Central memory CD8-positive, alpha-beta T cell (primary cell): ENCODE measurements at places on chromosomes 2 and 18.

GRCh38 chr18:3713166-3713565, 263.2 kb downstream of the TGIF1 start:
- DNase-seq: no peak

DNA sequence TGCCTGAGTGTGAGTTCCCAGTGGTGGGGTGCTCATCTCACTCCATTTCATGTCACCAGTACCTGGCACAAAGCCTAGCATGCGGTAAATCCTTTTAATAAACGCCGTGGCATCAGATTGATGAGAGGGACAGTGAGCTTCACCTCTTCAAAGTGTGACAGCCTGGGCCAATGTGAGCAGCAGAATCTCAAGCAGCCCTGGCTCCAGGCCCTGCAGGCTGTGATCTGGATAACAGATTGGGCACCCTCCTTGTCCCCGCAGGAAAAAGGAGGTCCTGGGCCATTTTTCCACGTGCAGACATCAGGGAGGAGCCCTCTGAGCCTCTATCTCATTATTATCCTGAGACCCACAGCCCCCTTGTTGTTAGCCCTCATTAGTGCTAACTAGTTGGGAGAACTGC, 34.8 kb downstream of the TET3 start:
- DNase-seq: no peak

DNA sequence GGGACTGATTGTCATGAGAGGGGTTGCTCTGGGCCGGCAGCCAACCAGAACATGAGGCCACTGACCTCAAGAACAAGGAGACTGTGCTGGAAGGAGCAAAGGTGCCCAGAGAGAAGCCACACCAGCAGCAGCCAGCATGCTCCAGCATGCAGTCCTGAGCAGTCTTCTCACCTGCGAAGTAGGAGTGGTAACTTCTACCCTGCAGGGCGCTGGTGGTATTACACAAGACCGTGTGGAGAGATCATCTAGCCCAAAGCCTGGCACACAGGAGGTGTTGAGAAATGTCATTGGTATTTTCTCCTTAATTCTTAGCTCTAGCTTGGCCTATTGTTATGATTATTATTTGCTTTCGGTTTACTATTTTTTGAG, 132.7 kb downstream of the TSN start:
- DNase-seq: no peak

- DNase-seq: no peak
These were observed 464.7 kb downstream of the MEIS1 start for GRCh38 chr2:66899648-66900047.

- peak; percentile 69 for DNase-seq
These were observed at the start of gene TRIB2 for GRCh38 chr2:12716282-12717190. Gene TRIB2 (plus strand): TSS chr2:12716936. CDS start chr2:12718308, 1,372 bp downstream.

GRCh38 chr2:20390524-20391123, 40.0 kb upstream of the PUM2 start:
- no peak for DNase-seq

DNA sequence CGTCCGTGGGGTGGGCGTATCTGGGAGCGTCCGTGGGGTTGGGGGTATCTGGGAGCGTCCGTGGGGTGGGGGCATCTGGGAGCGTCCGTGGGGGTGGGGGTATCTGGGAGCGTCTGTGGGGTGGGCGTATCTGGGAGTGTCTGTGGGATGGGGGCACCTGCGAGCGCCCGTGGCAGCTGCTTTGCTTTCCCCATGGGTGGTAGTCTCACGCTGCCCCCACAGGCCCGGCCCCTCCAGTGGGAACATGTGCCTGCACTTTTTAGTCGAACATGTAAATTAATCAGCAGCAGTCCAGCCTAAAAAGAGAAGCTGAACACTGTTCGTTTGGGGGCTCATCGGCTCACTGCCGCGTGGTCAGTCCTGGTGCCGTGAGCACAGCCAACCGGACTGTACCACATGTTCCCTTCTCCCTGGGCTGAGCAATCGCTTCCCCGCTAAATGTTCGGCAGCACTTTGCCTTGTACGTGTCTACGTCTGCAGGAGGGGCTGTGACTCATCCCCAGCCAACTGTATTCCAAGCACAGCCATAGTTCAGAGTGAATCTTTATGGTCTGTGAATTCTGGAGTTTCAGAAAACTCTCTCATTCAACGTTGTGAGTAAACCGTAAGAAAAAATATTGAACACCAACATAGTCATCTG, 271.5 kb downstream of the AGAP1 start:
- no peak for DNase-seq

DNA sequence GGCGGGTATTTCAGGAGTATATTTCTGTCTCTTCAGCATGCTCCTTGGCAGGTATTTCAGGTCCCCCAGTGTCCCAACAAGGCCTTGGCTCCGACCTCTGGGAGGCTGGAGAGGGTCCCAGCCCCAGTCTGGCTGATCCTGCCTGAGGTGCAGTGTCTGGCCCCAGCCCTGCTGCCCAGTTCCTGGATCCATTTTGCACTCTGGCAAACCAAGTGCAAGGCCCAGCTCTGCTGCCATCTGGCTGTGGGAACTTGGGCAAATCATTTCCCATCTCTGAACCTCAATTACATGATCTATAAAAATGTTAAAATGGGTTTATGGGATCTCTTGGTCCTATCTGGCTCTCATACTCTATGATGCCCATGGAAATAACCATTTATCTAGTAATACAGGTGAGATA, 63.6 kb downstream of the ZBTB7C start:
- no peak for DNase-seq

DNA sequence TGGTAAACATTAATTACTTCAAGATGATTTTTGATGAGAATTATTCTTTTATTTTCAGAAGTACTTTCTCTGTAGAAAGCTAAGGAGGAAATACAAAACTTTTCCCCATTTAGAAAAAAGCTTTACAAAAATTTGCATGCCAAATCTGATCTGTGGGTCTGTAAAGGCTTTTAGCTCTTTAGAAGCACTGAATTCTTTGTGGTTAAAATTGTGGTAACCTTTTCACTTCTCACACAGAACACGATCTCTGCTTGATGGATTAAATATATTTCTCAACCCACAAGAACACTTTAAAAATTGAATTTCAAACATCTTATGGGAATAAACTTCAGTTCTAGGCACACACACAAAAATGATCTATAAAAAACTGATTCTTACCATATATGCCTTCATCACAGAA, 63.7 kb downstream of the VIL1 start:
- DNase-seq: no peak

- DNase-seq: no peak
These were observed 51.8 kb upstream of the RAB27B start for GRCh38 chr18:54776282-54776977.

DNA sequence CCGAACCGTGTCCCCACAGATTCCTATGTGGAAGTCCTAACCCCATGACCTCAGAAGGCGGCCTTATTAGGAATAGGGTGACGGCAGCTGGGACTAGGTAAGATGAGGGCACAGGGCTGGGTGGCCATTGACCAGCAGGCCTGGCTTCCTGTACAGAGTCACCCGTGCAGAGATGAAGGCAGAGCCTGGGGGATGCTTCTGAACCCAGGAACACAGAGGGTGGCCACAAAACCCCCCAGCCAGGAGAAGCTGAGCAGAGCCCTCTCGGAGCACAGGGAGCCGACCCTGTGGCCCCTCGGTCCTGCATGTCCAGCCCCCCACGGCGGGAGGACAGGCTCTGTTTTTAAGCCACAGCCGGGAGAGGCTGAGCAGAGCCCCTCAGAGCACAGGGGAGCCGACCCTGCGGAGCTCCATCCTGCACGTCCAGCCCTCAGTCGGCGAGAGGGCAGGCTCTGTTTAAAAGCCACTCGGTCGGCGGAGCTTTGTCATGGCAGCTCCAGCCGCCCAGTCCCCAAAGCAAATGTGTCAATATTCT, 2.7 kb downstream of the PDCD1 start:
- no peak for DNase-seq

DNA sequence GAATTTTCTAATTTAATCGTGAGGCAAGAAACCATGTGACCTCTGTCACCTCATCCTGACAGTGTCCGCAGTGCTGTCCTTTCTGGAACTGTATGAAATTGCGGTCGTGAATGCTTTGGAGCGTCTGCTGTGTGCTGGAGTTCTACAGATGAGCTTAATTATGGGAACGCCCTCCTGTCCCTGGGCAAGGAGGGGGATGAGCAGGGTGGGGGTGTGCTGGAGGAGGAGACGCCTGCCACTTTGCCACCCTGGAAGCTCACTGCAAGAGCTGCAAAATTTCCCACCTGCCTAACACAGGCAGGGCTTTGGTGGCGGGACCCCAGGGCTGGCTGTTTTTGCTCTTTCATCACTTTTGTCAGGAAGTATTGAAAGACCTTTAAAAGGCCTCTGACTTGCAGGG, 6.5 kb downstream of the LPIN1 start:
- DNase-seq: no peak

- DNase-seq: no peak
These were observed 366.3 kb upstream of the TFPI start for GRCh38 chr2:187920511-187920910.

DNA sequence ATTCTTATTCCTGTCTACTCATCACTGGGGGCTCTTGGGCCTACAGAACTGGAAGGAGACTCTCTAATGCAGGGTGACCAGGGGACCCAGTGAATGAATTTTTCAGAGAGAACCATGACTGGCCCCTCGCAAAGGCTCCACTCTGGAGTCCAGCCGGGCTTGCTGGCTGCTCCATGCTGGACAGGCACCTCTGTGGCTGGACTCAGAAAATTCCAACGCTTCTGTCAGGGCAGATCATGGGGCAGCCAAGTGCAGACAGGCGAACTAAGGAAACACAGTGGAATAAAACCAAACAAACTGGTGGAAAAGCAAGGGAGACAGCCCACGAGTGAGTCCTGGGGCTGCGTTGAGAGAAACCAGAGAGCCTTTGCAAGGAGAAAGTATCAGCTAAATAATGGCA, 57.2 kb downstream of the ACAA2 start:
- DNase-seq: no peak

GRCh38 chr2:68846091-68846490, 25.1 kb downstream of the BMP10 start:
- no peak for DNase-seq

GRCh38 chr2:126049461-126049860, 606.5 kb upstream of the GYPC start:
- no peak for DNase-seq

GRCh38 chr2:45918463-45919159, 267.1 kb downstream of the PRKCE start:
- no peak for DNase-seq

- no peak for DNase-seq
These were observed 44.6 kb downstream of the DPP4 start for GRCh38 chr2:162029287-162029901.

- no peak for DNase-seq
These were observed 6.5 kb downstream of the TTR start for GRCh38 chr18:31598021-31598805.

GRCh38 chr18:7117390-7118355, at the start of gene LAMA1:
Gene LAMA1 (minus strand): TSS chr18:7117797. CDS start chr18:7117720, 77 bp downstream.
- DNase-seq: no peak

DNA sequence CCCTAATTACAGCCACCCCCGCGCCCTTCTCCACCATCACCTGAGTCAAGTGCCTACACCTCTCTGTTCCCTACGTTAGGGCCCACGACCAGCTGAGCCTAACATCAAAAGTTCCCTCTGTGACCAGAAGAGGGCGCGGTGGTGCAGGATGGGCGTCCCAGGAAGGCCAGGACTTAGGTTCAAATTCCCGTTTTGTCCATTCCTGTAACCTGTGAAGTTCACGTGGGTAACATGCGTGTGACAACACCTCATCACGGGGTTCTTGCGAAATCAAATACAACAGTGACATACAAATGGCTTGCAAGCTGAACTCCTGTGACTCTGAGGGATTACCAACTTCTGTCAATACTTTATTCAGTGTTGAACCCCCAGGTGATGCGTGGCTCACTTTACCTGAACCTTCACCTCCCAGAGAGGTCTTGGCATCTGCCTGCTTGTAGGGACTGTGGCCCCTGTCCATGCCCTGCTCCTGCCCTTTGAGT, 207.9 kb downstream of the ARL4C start:
- peak; percentile 65 for DNase-seq

- DNase-seq: no peak
These were observed 31.9 kb upstream of the EML6 start for GRCh38 chr2:54691445-54692135.
